ENCODE measurements at places on chromosomes 1 and 21.

DNA sequence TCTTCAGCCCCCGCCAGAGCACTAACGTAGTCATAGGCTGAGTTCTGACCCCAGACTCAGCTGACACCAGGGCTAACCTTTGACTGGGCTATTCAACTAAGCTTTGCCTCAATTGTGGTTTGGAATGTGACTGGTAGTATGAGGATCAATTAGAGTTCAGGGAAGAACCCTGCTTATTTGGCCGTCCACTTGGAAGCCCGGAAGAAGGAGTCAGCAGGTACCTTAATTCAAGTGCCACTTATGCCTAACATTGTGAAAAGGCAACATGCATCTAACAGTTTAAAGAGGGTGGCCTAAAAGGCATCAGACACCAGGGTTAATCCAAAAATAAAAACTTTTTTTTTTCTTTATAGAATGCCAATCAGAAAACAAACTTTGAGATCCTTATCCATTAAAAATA lies 92.3 kb downstream of the BEND5 start:
- DNase-seq: no peak

DNA sequence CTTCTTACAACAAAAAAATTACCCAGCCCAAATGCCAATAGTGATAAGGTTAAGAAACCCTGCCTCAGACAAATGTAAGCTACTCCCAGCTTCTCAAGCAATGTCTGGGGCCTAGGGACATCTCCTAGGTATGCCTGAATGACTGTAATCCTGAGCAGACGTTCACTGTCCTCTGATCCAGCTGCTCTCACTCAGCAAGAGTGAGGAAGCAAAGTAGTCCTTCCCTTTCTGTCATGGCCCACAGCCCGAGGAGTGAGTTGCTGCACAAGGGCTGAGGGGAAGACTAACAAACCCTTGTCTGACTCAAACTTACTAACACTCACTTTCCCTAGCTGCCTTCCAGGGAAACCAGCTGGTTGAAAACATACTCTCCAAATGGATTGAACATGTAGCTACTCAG lies 124.9 kb upstream of the TNFSF4 start:
- DNase-seq: no peak

DNA sequence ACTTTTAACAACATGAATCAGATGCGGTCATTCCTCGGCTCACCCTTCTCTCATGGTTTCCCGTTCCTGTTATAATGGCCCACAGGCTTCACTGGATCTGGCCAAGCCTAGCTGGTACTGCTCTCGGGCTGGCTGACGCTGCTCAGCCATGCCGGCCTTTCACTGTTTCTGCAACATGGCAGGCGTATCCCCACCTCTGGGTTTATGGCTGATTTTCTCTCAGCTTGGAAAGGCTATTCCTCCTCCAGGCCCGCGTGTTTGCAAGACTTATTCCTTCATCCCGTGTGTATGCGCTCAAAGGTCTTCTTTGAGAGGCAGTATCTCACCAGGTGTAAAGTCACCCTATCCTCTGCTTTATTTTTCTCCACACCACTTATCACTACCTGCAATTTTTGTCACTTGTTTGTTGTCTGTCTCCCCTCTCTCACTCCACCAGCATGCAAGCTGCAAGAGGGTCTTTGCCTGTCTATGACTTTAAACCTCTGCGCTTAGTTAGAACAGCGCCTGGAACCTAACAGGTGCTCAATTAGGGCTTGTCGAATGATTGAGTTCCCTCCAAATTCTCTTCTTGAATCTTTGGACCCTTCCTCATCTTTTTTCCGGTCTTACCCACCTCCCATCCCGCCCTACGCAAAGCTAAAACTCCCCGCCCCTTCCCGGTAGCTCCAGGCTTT lies 491 bp upstream of the RAP1A start:
- DNase-seq: no peak

DNA sequence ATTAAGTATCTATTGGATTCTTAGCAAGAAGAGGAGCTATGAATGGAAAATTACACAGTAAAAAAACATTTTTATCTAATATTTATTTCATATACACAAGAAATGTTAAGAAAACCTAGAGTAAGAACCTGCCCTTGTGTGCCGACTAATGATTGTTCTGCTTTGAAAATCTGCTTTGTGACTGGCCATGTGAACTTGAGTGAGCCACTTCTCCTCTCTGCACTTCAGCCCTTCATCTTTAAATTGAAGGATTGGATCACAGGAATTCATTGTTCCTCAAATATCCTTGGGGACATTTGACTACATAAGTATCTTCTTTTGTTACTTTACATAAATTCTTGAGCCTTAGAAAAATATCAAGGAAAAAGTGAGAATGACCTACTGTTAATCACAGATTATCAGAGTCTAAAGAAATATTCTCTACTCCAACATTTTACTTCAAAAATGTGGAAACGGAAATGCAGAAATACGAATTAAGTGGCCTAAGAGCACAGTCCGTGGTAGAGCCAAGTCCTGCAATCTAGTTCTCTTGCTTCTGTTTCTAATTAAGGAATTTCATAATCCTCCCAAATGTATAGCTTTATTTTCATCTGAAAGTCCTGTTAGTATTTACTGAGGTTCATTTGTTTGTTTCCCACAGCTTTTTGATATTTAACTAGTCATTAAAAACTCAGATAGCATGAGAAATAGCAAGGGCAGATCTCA lies 46.3 kb upstream of the SAMSN1 start:
- DNase-seq: no peak

GRCh38 chr21:30979054-30979453 lies 59.2 kb downstream of the KRTAP19-8 start:
- DNase-seq: no peak

DNA sequence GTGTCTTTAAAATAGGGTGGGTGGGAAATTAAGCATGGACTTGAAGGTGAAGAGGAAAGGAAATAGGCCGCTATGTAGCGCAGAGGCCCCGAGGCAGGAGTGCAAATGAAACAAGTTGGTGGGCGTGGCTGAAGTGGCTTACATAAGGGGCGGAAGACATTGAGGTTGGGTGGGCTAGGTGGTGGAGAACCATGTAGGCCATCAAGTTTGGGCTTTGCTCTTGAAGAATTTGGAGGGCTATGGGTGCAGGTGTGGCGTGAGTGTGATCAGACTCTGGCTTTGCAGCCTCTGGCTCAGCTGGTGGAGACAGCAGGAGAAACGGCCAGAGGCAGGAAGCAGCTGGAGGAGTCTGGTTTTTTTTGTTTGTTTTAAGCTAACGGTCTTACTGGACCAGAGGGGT lies 6.7 kb downstream of the SLFNL1 start:
- no peak for DNase-seq

DNA sequence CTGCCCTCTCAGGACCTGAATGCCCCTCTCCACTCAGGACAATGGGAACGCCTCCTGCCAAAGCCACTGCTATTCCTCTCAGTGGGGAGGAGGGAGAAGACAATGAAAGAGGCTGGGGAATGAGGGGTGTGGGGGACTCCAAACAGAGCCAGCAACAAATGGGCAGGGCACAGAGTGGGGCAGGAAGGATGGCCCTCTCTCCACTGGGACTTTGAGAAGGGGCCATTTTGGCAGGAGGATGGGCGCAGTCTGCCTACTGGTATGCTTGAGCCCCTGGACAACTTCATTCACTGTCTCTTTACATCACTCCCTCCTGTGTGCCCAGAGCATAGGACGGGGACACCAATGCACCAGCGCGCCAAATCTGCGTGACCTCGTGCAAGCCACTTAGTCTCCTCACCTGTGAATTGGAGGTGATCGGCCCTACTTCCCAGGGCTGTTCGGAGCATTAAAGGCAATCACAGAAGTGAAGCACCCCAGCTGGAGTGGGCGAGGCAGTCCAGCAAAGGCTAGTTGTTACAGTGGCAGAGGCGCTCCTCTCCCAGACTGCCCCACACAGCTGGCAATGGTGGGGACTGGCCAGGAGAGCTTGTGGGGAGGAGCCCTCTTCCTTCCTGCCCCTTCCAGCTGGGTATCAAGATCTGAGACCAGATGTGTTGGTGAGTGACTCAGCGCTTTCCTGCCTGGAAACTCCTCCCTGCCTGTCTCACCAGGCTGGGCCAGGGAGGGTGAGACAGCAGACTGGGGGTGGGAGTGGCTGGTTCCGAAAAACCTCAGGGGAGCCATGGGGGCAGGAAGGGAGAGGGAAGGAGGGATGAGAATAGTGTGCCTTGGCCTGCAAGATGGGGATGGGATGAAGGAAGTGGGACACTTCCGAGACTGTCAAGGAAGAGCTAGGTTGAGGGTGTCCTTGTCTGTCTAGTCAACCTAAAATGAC lies 22.4 kb upstream of the SYNC start:
- DNase-seq: peak; percentile 20

DNA sequence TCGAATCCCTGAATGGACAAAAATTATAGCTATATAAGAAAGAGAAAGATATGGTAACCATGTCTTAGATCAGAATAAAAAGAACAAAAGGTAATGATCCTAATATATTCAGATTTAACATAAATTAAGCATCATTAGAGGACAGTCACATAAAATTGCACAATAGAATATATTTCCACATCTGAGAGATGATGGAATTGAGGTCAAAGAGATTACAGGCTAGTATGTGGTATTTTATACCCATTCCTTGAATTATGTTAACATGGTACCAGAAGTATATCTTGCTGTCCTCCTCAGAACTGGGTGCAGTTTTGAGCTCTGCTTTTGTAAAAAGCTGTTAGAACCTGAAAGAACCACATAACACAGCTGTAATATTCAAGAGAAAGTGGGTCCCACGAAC lies 245.6 kb upstream of the HOOK1 start:
- DNase-seq: no peak

DNA sequence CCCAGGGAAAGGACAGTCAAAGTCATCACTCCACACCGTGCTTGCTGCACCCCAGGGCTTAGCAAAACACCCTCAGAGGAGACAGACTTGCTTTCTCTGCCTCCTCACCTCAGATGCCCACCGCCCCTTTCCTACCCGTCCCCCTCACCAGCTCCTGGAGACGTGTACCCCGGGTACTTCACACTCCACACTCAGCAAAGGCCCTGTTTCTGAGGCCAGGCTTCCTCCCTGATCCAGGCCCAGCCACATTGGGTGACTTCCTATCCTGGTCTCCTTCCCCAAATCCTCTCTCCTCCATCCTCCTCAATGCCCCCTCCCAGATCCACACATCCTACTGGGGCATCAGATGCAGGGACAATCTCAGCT lies 116.7 kb downstream of the DMRTB1 start:
- DNase-seq: no peak

DNA sequence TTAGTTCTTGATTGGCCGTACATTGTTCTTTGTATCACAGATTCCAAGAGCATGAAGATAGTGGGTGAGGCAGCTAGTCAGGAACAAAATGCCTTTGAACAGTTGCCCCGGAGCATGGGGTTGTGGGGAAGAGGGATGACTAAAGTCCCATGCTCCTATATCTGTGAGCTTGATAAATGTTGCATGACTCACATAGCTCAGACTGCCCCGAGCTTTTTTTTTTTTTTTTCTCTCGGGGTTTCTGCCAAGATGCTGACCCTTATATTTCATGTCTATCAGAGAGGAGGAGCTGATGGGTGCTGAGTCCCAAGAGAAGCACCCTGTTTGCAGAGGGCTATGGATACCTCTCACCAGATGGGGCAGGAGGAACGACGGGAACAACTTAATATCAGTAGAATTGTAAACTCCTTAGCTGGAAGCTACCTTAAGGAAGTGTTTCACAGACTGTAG lies 40.6 kb downstream of the SRRM1 start:
- DNase-seq: no peak

DNA sequence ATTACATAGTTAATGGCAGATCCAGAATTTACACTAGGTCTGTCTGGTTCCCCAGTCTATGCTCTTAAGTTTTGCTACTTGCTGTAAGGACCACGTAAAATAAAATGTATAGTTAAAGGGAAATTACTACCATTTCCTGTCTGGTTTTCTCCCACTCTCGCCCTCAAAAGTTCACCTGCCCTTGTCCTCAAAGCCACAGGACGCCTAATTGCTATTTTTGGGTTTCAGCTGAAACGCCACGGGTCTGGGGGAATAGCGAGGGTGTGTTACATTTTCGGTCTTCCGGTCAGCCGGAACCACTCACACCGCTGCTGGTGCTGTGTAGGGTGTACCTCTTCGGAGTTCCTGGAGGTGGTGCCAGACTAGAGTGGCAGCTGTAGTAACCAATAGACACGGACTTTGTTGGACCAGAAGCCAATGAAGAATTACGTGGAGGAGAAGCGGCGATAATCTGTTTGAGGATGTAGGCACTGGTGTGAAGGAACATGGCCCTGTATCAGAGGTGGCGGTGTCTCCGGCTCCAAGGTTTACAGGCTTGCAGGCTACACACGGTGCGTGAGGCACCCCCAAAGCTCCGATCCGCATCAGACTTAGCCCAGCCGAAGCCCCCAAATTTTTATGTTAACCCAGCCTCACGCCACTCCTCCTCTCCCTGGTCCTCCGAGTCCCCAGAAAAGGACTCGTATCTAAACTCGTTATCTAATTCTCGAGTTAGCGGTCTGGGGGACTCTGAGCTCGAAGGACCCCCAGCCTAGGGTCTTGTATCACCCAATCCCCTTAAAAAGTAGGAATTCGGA lies at the start of gene TARS2:
TARS2 (plus strand) TSS at position 454 of the 797 bp plus-strand sequence; CDS start at position 486, 32 bp downstream.
- DNase-seq: peak; percentile 97

DNA sequence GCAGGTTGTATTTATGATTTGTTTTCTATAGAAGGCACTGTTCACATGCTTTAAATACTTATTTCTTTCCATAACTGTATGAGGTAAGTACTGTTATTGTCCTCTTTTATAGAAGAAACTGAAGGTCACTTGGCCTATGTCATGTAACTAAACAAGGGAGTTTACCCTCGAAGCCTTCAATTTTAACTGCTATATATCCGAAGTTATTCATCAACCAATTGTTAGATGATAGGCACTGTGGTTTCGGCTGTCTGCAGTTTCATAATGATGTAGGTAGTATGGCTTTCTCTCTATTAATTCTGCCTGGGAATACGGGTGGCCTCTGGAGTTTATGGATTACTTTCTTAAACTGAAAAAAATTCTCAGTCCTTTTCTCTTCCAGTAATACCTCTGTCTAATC lies 413.3 kb upstream of the ADGRL2 start:
- DNase-seq: no peak

- DNase-seq: peak; percentile 46
Measured at GRCh38 chr1:155591770-155592169, 18.2 kb upstream of the MSTO1 start.

DNA sequence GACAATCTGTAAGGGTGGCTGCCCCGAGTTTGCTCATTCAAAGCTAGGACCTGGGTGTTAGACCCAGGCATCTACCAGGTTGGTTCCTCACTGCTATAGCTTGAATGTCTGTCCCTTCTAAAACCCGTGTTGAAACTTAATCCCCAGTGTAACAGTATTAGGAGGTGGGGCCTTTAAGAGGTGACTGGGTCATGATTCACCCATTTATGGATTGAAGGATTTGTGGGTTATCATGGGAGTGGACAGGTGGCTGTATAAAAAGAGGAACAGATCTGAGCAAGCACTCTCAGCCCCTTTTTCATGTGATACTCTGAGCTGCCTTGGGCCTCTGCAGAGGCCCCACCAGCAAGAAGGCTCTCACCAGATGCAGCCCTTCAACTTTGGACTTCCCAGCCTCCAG lies 29.4 kb downstream of the PSMG1 start:
- DNase-seq: no peak

- DNase-seq: no peak
Measured at GRCh38 chr1:92901126-92901525, 60.1 kb downstream of the DIPK1A start.

- DNase-seq: no peak
Measured at GRCh38 chr21:39588884-39589283, 23.9 kb upstream of the B3GALT5 start.

- no peak for DNase-seq
Measured at GRCh38 chr1:40766017-40766416, 17.6 kb upstream of the KCNQ4 start.

All from activated CD4-positive, alpha-beta T cell treated with anti-CD3 and anti-CD28 coated beads for 4 hours (primary cell).